ENCODE measurements at places on chromosomes 12 and 14. TPM values are rescaled to one million over a fixed set of nuclear protein-coding genes. Genes with fewer than 3 reads are reported as not detected.

DNA sequence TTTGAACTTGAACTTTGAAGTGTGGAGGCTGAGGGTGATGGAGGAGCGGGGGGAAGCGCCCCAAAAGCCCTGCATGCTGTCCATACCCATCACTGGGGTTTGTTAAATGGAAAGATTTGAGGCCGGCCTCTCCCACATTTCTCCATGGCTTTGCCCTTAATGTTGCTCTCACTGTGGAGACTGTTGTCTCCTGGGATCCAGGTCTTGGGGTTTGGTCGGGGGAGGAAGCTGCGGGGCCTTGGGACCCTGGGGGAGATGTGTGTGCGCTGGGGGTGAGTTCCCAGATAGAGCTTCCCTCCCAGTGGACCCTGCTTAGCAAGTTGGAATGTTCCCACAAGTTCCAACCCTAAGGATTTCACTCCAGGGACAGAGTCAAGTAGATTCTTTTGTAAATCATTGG lies 28.0 kb upstream of the LRTM2 start:
- no peaks in the 10 kb centered on the region for H3K4me1 ChIP-seq
- H3K4me3 ChIP-seq = no peak overlapping the region
- H3K27ac ChIP-seq = no peak overlapping the region

DNA sequence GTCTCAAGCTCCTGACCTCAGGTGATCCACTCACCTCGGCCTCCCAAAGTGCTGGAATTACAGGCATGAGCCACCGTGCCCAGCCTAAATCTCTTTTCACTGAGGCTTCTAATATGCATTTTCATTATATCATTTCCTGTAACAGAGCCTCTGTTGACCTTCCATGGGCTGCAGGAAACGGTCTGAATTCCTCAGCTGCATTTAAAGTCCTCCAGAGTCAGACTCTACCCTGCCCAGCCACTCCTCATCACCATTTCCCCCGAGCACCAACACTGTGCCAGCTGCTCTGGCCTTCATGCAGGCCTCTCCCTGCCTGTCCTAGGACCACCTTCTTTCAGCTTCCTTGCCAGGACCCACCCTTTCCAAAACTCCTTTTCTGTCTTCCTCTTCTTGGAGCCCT lies 9.8 kb upstream of the NFKBIA start:
- no peaks in the 10 kb centered on the region for H3K36me3 ChIP-seq
- H3K4me1 ChIP-seq = no peaks in the 10 kb centered on the region
- no peak overlapping the region for H3K4me3 ChIP-seq
- H3K27me3 ChIP-seq = no peaks in the 10 kb centered on the region
- DNase-seq = no peak

- H3K36me3 ChIP-seq = no peaks in the 10 kb centered on the region
- H3K27me3 ChIP-seq = no peaks in the 10 kb centered on the region
- no peak for DNase-seq
- H3K4me1 ChIP-seq = no peaks in the 10 kb centered on the region
- H3K4me3 ChIP-seq = no peak overlapping the region
- no peak overlapping the region for H3K27ac ChIP-seq
Observed at GRCh38 chr12:23472329-23472971, 477.0 kb downstream of the SOX5 start.

- no peak overlapping the region for H3K4me3 ChIP-seq
- no peaks in the 10 kb centered on the region for H3K36me3 ChIP-seq
- H3K27me3 ChIP-seq = no peaks in the 10 kb centered on the region
- H3K4me1 ChIP-seq = no peaks in the 10 kb centered on the region
- no peak overlapping the region for H3K27ac ChIP-seq
Observed at GRCh38 chr14:88289234-88289633, 33.8 kb downstream of the KCNK10 start.

DNA sequence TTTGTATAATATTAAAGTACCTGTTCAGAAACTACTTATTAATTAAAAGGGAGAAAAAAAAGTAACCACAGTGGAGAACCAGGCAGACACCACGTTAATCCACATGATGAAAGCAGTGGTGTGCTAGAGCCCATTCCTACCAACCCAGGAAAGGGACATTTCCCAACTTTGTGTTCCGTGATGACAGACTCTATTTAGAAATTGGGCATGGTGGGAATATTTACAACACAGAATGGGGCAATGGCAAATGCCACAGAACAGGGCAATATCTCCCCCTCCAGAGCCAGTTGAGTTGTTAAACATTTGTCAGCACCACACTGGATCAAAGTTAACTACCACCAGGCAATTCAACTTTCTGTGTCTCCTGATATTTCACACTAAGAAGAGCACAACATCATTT lies 1.2 kb upstream of the HIGD1C start:
- DNase-seq = no peak
- H3K4me1 ChIP-seq = no peaks in the 10 kb centered on the region
- H3K36me3 ChIP-seq = no peaks in the 10 kb centered on the region
- H3K4me3 ChIP-seq = no peak overlapping the region
- no peaks in the 10 kb centered on the region for H3K27me3 ChIP-seq

- H3K27ac ChIP-seq = no peak overlapping the region
- H3K36me3 ChIP-seq = peaks cover 21% of the 10 kb centered on the region
- no peaks in the 10 kb centered on the region for H3K27me3 ChIP-seq
- H3K4me1 ChIP-seq = no peaks in the 10 kb centered on the region
- no peak overlapping the region for H3K4me3 ChIP-seq
Observed at GRCh38 chr12:49031573-49032161, 13.1 kb upstream of the PRKAG1 start.

DNA sequence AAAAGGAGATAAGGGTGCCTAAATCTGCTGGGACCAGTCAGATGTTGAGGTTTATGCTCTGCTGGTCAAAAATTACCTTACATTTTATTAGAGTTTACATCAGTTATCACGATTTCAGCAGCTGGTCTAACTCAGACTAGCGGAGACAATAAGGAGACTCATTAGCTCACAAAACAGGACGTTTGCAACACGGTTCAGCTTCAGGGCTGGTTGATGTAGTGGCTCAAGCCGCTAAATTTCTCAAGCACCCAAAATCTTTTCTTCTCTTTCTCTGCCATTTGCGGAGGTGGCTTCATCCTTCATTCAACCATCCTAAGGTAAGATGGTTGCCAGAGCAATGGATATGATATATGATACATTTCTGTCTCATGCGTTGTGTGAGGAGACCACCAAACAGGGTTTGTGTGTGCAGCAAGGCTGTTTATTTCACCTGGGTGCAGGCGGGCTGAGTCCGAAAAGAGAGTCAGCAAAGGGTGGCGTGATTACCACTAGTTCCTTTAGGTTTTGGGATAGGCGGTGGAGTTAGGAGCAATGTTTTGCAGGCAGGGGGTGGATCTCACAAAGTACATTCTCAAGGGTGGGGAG lies 30.3 kb upstream of the CLIP1 start:
- H3K4me3 ChIP-seq = no peak overlapping the region
- no peak overlapping the region for H3K27ac ChIP-seq
- H3K36me3 ChIP-seq = no peaks in the 10 kb centered on the region
- H3K4me1 ChIP-seq = no peaks in the 10 kb centered on the region
- no peak for DNase-seq
- H3K27me3 ChIP-seq = no peaks in the 10 kb centered on the region

- peak overlapping the region; percentile 90 for H3K27ac ChIP-seq
- peak overlapping the region; percentile 67 for H3K4me3 ChIP-seq
- no peaks in the 10 kb centered on the region for H3K27me3 ChIP-seq
Observed at GRCh38 chr14:34538871-34539406, 562 bp downstream of the EAPP start.

GRCh38 chr14:67986131-67986841 lies 166.7 kb downstream of the RAD51B start:
- H3K36me3 ChIP-seq = no peaks in the 10 kb centered on the region
- H3K4me3 ChIP-seq = no peak overlapping the region
- no peak for DNase-seq
- no peaks in the 10 kb centered on the region for H3K27me3 ChIP-seq
- no peaks in the 10 kb centered on the region for H3K4me1 ChIP-seq
- H3K27ac ChIP-seq = no peak overlapping the region

Gene MFAP5
- total RNA-seq = 0.69 TPM

GRCh38 chr14:30906752-30907658 lies 32.6 kb downstream of the COCH start:
- no peaks in the 10 kb centered on the region for H3K27me3 ChIP-seq
- no peak overlapping the region for H3K4me3 ChIP-seq
- H3K36me3 ChIP-seq = peaks cover 4% of the 10 kb centered on the region

DNA sequence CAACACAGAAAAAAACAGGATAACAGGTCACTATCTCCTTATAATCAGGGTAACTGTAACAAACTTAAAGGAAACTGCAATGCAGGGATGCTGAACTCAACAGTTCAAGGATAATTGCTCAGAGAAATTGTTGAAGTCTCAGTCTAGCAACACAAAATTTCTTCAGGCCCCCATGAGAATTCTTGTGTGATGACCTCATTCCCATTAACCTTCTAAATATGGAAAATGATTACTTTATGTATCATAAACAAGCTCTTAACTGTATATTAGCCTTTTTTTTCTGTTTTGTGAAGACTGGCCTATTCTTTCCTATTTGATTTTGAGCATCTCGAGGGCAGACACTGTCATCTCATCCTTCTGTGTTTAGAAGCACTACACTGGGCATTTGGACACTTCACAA lies 47.1 kb downstream of the IGF1 start:
- no peaks in the 10 kb centered on the region for H3K36me3 ChIP-seq
- H3K4me3 ChIP-seq = no peak overlapping the region
- peaks cover 10% of the 10 kb centered on the region for H3K4me1 ChIP-seq

Gene LGALS3
- total RNA-seq = 34.4 TPM

GRCh38 chr14:89292579-89293313 lies 124.3 kb downstream of the FOXN3 start:
- H3K27ac ChIP-seq = no peak overlapping the region
- DNase-seq = no peak
- no peak overlapping the region for H3K4me3 ChIP-seq
- no peaks in the 10 kb centered on the region for H3K27me3 ChIP-seq

- no peaks in the 10 kb centered on the region for H3K36me3 ChIP-seq
- no peaks in the 10 kb centered on the region for H3K27me3 ChIP-seq
- H3K4me1 ChIP-seq = no peaks in the 10 kb centered on the region
- no peak for DNase-seq
- H3K4me3 ChIP-seq = no peak overlapping the region
- no peak overlapping the region for H3K27ac ChIP-seq
Observed at GRCh38 chr12:128069359-128069997, 197.5 kb upstream of the TMEM132C start.

Gene LRIG3
- total RNA-seq = 29.1 TPM

DNA sequence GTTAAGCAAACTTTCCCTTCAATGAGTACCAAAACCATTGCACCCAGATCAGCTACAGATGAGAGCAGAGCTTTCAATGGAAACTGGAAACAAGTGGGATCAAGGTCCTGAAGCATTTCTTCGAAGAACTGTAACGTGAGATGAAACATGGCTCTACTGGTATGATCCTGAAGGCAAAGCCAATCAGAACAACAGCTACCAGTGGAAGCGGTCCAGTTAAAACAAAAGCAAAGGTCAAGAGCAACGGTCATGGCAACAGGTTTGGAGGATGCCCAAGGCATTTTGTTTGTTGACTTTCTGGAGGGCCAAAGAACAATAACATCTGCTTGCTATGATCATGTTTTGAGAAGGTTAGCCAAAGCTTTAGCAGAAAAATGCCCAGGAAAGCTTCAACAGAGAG lies 137.9 kb upstream of the CPSF6 start:
- H3K4me3 ChIP-seq = no peak overlapping the region
- no peaks in the 10 kb centered on the region for H3K27me3 ChIP-seq
- H3K27ac ChIP-seq = no peak overlapping the region
- H3K36me3 ChIP-seq = no peaks in the 10 kb centered on the region

DNA sequence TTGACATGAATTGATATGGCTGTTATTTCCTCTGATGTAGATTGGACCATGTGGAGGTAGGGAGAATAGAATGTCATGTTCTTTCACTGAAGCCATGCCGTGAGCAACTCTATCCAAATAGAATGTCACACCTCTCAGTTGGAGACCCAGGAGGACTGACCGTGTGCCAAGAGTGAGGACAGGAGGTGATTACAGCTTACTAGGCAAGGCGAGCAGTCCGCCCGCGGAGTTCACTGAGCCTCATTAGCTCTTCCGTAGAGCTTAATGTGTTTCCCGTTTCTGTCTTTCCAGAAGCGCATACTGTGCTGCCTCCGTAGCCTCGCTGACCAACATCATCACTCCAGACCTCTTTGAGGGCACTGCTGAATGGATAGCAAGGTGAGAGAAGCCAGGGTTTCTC lies 45.6 kb downstream of the FNTB start:
- no peak overlapping the region for H3K27ac ChIP-seq
- no peaks in the 10 kb centered on the region for H3K27me3 ChIP-seq
- DNase-seq = no peak

DNA sequence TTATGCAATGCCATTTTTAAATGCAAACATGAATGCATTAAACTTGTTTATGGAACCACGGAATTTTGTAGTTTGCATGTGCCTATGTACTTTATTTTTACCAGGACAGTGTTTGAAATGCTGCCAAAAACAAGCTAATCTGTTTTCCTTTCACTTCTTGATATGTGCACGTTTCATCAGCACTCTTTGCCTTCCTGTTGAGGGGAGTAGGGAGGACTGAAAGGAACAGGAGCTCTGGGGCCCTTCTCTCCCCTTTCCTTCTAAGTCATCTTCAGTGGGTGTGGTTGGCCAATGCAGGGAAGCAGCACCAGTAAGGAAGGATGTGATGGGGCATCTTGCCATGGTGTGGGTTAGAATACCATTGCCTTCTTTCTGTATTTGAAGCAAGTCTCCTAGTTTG lies 12.1 kb upstream of the PPP4R4 start:
- DNase-seq = no peak
- H3K27ac ChIP-seq = no peak overlapping the region
- peaks cover 4% of the 10 kb centered on the region for H3K27me3 ChIP-seq

- H3K27ac ChIP-seq = no peak overlapping the region
- no peaks in the 10 kb centered on the region for H3K36me3 ChIP-seq
- no peaks in the 10 kb centered on the region for H3K4me1 ChIP-seq
- H3K27me3 ChIP-seq = no peaks in the 10 kb centered on the region
- H3K4me3 ChIP-seq = no peak overlapping the region
Observed at GRCh38 chr14:72291908-72292688, 359.9 kb downstream of the RGS6 start.

Gene PKP2
- total RNA-seq = 22.7 TPM

DNA sequence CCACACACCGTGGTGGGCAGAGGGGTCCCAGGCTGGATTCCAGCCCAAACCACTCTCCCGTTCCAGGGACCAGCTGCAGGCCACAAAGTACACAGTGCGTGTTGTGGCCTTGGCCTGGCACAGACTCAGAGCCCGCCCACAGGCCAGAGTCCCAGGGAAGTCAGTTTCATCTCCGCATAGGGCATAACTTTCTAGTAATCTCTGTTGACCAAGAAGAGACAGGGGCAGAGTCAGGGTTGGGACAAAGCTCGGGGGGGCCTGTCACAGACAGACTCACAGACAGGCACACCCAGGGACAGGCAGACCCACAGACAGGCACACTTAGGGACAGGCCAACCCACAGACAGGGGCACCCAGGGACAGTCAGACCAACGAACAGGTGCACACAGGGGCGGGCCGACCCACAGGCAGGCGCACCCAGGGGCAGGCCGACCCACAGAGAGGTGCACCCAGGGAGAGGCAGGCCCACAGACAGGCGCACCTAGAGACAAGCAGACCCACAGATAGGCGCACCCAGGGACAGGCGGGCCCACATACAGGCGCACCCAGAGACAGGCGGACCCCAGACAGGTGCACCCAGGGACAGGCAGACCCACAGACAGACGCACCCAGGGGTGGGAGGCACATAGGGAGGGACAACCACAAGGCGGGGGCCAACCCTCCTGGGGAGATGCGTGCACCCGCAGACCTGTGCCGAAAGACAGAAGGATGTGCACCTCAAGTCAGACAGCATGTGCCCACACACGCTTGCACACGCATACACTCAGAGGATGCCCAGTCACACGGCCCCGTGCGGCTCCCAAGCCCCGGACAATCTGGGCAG lies 323.3 kb upstream of the RTL1 start:
- no peak for DNase-seq
- no peaks in the 10 kb centered on the region for H3K36me3 ChIP-seq
- H3K4me1 ChIP-seq = no peaks in the 10 kb centered on the region
- no peak overlapping the region for H3K27ac ChIP-seq
- no peak overlapping the region for H3K4me3 ChIP-seq

All from pancreas (tissue), 10 donors.